ENCODE measurements at places on chromosomes 4 and X.
A peak's percentile ranks its signal among the peaks of the same experiment; 100 is the strongest.

DNA sequence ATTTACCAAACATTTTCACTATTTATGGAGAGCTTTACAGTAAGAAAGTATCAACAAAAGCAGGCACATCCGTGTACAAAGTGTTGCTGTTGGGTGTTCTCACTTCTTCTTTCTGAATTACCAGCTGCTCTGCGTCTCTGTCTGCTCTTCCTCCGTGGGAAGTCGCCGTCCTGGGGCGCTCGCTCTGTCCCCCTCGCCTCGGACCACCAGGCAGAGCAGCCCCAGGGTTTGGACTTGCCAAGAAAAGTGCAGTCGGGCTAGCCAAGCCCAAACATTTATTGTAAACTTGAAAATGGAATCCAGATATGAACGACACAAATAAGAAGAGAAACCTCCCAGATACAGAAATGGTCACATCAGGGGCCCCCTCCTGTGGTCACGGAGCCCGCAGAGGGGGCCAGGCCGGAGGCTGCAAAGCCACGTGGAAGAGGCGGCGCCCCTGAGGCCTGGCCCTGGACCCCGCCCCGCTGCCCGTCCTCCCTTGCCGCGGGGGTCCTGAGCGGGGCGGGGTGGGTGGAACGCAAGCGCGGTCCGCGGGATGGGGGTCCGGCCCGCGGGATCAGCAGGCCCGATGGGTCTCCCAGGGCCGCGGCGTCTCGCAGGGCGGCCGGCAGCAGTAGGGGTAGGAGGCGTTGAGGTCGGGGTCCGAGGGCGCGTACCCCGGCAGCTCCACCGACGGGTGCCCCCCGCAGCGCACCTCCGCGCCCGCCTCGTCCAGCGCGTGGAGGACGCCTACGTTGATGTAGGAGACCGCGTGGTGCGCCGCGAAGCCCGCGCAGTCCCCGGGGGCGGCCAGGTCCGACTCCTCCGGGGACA is 1.5 kb downstream of the TMEM271 start:
- H3K27me3 ChIP-seq, result peaks cover 10% of the 10 kb centered on the region
- no peak for DNase-seq
- no peaks in the 10 kb centered on the region for H3K4me1 ChIP-seq
- no peak overlapping the region for H3K27ac ChIP-seq
- H3K4me3 ChIP-seq, result no peak overlapping the region

DNA sequence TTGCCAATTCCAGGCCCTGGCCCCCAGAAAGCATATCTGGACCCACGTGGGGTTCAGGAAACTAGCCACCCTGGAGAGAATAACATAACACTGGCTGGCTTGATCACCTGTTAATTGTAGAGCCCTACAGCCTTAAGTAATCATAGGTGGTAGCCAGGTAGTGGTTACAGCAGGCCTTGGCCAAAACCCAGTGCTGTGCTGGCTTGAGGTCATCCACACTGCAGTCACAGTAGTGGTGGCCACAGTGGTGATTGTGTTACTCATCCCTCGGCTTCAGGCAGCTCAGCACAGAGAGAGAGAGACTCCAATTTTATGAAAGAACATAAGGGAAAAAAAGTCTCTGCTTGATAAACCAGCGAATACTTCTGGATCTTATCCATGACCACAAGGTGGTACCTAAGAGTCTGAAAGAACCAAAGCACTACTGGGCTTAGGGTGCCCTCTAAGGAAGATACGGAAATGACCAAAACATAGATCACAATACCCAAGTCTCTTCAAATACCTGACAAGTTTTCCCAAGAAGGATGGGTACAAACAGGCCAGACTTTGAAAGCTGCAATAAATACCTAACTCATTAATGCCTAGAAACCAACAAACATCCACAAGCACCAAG is 46.6 kb upstream of the CDX4 start:
- no peaks in the 10 kb centered on the region for H3K36me3 ChIP-seq
- no peaks in the 10 kb centered on the region for H3K27me3 ChIP-seq
- H3K27ac ChIP-seq, result no peak overlapping the region
- DNase-seq, result no peak
- H3K4me3 ChIP-seq, result no peak overlapping the region

DNA sequence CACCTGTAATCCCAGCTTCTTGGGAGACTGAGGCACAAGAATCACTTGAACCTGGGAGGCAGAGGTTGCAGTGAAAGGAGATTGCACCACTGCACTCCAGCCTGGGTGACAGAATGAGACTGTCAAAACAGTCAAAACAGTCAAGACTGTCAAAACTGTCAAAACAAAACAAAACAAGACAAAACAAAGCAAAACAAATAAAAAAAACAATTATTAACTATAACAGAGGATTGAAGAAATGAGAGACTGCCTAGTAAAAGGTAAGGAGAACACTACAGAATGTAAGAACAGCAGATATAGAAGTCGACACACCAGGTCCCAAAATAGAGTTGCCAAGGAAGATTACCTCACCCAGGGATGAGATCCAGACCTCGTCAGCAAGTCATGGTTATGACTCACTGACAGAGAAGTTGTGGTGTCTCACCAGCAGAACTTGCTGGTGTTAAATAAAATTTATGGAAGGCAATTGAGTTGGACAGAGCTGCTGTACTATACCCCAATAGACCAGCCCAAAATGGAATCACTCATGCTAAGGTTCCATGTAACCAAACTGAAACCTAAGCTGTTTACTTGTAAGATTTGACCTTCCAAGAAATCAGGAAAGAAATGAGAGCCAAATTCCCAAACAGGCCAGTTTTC is 32.1 kb upstream of the GK start:
- H3K36me3 ChIP-seq, result no peaks in the 10 kb centered on the region
- H3K27me3 ChIP-seq, result no peaks in the 10 kb centered on the region
- H3K4me3 ChIP-seq, result no peak overlapping the region
- DNase-seq, result no peak
- H3K27ac ChIP-seq, result no peak overlapping the region

GRCh38 chr4:37816006-37816405 is 10.5 kb upstream of the PGM2 start:
- H3K4me3 ChIP-seq, result no peak overlapping the region
- H3K27ac ChIP-seq, result no peak overlapping the region
- no peak for DNase-seq
- H3K4me1 ChIP-seq, result no peaks in the 10 kb centered on the region

DNA sequence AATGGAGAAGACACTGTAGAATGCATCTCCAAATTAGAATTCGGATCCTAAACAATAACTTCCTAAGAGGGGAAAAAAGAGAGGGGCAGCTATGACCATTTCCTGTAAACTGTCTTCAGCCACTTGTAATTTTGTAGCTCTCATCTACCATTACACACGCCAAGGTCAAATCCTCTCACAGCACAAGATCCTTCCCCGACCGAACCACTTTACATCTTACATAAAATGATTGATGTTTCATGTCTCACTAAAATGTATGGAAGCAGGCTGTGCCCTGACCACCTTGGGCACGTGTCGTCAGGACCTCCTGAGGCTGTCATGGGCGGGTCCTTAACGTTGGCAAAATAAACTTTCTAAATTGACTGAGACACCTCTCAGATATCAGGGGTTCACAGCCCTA is 24.1 kb upstream of the PBDC1 start:
- peaks cover 16% of the 10 kb centered on the region for H3K4me1 ChIP-seq
- H3K4me3 ChIP-seq, result peak overlapping the region; percentile 3
- H3K27me3 ChIP-seq, result no peaks in the 10 kb centered on the region

GRCh38 chr4:84967243-84967690 is 777 bp upstream of the WDFY3 start:
- peak overlapping the region; percentile 87 for H3K4me3 ChIP-seq
- H3K27me3 ChIP-seq, result no peaks in the 10 kb centered on the region
- H3K36me3 ChIP-seq, result no peaks in the 10 kb centered on the region
- peak overlapping the region; percentile 95 for H3K27ac ChIP-seq
